Pancreas (tissue), 10 donors: ENCODE measurements at places on chromosomes 1 and 21.

DNA sequence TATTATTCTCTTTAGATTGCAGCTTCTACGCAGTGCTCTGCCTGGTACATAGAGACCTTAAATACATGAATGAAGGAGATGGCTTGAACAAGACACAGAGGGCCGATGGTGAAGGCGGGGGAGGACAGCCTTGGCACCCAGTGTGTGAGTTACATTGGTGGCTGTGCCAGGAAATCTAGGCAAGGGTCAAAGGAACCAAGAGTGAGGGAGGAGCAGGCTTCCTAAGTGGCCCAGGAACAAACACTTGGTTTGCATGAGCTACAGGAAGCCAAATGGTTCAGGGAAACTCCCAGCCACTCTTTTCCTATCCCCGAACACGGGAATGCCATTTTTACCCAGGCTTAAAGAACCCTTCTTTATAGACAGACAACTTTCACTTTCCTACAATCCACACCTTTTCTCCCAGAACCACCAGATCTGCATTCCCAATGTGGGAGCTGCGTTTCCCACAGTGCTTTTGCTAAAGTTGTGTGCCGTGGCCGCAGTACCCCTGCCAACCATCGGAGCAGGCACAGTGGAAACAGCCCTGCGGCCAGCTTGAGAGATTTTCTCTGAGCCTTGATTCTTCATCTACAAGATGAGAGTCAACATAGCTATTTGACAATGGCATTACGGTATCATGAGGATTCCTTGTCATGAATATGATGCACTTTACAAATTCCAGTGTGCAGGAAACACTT is 3.5 kb upstream of the CLEC20A start:
- no peak overlapping the region for H3K4me3 ChIP-seq
- no peak for DNase-seq
- no peak overlapping the region for H3K27ac ChIP-seq
- no peaks in the 10 kb centered on the region for H3K27me3 ChIP-seq
- no peaks in the 10 kb centered on the region for H3K4me1 ChIP-seq

- peaks cover 3% of the 10 kb centered on the region for H3K4me1 ChIP-seq
- no peak overlapping the region for H3K4me3 ChIP-seq
- H3K27ac ChIP-seq, result peak overlapping the region; percentile 55
- no peaks in the 10 kb centered on the region for H3K27me3 ChIP-seq
Observed at GRCh38 chr1:66271904-66272254, 262.1 kb upstream of the SGIP1 start.

- no peaks in the 10 kb centered on the region for H3K4me1 ChIP-seq
- no peaks in the 10 kb centered on the region for H3K27me3 ChIP-seq
- DNase-seq, result no peak
- H3K4me3 ChIP-seq, result no peak overlapping the region
Observed at GRCh38 chr1:94528299-94528698, 13.3 kb downstream of the F3 start.

DNA sequence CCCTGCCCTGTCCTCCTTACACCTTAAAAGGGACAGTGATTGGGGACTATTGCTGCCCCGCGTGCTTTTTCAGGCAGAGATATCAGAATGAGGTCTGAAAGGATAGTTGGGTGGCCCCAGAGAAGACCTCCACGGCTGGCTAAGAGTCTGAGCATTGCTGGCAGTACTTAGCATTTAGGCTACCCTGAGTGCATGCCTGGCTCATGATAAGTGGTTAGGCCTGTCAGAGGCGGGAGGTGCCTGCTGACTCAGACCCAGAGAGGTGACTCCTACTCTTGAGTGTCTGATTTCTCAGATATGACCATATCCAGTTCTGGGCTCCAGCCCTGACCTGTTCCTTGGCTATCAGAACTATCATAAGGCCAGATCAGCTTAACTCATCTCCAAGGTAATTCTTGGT is 213.7 kb downstream of the PBX1 start:
- H3K36me3 ChIP-seq, result no peaks in the 10 kb centered on the region
- no peak overlapping the region for H3K4me3 ChIP-seq
- H3K4me1 ChIP-seq, result peaks cover 65% of the 10 kb centered on the region
- H3K27me3 ChIP-seq, result no peaks in the 10 kb centered on the region
- DNase-seq, result peak; percentile 74

GRCh38 chr1:227898502-227899140 is 49.1 kb downstream of the WNT9A start:
- no peaks in the 10 kb centered on the region for H3K4me1 ChIP-seq
- no peak overlapping the region for H3K27ac ChIP-seq
- DNase-seq, result no peak
- no peaks in the 10 kb centered on the region for H3K27me3 ChIP-seq
- no peak overlapping the region for H3K4me3 ChIP-seq

- H3K4me1 ChIP-seq, result no peaks in the 10 kb centered on the region
- H3K36me3 ChIP-seq, result no peaks in the 10 kb centered on the region
- no peaks in the 10 kb centered on the region for H3K27me3 ChIP-seq
Observed at GRCh38 chr1:1175221-1176062, 1.8 kb downstream of the TTLL10 start.
